NT2/D1 (cell line): ENCODE measurements at places on chromosomes 7 and 10.

DNA sequence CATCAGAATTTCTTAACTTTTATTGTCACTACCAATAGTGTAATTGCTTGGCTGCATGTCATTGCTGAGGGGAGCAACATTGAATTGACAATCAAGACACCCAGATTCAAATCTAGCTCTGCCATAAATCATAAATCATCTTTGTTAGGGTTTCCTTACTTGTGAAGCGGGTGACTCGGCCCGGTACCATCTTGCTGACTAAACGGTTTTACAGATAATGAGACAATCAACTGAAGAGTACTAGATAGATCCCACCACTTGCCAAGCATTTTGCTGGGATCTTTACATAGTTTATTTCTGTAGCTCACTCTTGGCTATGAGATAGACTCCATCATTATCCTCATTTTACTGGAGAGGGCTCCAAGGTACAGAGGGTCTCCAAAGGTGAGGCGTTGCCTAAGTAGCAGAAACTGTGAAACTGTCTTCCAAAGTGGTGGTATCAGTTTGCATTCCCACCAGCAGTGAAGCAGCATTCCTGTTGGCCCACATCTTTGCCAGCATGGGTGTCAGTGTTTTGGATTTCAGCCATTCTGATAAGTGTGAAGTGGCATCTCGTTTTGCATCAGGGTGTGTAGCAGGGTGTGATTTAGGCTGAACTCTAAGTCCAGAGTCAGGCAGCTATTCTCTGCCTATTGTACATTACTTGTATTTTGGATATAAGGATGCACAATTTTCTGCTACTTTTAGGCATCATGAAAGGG lies 168.7 kb upstream of the BMPER start:
- DNase-seq, result no peak

DNA sequence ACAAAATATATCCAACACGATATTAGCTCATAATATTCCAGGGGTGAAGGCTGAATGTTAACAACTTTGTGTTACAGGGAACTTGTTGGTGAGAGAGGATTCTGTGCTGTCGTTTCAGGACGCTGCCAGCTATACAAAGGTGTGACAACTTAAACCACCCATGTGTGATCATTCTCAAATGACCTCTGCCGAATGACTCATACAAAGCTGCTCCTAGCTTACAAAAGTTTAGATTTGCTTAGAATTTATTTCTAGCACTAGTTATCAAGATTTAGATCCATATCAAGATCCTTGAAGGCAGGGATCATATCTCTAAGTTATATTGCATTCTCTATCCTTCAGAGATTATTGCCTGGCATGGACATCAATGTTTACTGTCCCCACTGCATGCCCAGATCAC lies 65.3 kb downstream of the COBL start:
- no peak for DNase-seq

DNA sequence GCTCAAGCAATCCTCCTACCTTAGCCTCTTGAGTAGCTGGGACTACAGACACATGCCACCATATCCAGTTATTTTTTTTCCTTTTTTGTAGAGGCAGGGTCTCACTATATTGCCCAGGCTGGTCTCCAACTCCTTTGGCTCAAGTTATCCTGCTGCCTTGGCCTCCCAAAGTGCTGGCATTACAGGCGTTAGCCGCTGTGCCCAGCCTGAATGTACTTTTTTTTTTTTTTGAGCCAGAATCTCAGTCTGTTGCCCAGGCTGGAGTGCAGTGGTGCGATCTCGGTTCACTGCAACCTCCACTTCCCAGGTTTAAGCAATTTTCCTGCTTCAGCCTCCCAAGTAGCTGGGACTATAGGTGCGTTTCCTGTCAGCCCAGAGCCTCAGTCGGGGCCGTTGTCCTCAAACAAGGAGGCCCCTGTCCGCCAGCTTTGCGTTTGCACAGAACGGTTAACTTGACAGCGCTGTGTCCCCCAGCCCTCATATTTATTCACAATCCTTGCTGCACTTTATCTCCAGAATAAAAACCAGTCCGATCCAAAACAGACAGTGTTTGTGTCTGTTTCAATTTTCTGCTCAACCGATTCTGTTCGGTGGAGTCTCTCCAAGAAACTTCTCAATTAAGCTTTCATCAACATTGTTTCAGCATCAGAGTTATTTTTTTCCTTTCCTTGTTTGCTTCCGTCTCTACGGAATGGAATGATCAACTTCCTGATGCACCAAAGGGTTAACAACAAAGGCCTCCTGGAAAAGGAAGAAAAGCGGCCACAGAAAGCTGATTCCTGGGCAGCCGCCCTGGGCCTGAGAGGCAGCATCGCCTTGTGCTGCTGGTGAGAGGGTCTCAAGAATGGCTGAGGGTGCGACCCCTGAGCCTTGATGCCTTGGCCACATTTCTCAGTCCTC lies 64.5 kb downstream of the PDIA4 start:
- DNase-seq, result no peak

DNA sequence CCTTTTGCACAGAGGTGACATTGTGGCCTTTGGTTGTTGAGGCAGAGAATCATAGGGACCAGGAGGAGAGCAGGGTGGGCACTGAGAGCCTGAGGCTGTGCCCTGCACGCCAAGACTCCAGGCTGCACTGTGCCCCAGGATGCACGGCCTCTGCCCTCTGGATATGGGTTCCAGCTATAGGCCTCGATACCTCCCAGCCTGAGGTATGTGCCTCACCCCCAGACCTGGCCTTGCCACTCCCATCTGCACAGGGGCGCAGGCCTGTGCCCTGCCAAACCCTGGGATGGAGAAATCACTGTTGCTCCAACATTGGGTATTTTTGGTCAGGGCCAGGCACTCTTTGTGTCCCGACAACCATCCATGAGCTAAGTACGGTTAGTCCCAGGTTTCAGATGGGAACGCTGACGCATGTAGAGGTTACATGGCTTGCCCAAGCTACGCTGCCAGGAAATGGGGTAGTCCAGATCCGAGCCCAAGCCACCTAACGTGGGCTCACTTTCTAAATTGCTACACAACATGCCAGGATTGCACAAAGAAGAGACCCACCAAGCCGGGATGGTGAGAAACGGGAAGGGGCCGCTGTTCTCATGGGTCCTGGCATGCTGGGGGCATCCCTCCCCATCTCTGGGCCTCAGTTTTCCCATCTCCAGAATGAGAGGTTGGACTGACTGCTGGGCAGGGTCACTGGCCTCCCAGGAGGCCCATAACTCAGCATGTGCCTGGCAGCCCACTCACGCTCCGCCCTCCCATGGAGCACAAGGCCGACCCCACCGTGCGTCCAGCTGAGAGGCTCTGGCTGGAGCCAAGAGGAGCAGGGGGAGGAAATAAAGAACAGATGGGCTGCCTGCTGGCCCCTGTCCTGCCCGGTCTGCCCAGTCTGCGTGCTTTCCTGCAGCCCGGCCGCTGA lies 44.2 kb downstream of the ZCCHC24 start:
- no peak for DNase-seq

DNA sequence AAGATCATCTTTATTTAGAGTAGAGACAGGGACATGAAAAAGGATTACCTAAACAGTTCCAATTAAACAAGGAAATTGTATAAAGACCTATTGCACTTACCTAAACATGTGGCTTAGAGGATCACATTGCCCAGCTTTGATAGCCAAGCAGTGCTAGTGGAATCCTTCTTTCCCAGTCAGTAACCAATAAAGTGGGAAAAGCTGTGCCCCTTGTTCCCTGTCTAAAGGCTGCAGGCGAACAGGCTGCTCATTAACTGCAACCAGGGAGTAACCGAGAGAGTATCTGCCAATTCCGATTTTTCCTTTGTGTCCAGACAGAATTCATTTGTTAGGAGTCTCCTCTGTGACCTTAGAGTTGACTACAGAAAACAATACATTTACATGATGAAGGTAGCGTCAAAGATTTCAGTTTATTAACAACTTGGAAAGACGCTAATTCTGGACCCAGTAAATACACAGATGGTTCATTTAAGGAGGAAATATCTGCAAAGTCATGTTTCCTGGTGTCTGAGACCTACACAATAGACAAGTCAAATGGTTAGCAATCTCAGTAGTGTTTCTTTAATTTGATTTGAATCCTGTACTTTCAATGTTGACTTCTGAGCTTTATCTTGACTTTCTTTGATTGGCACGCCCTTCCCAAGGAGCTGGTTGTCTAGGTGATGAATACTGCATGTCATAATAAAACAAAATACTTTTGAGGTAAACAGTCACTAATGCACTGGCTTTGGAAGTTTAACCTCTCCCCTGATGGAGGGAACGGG lies 57.3 kb upstream of the MET start:
- DNase-seq, result no peak

- no peak for DNase-seq
Measured at GRCh38 chr10:66058594-66058993, 867.2 kb upstream of the LRRTM3 start.

DNA sequence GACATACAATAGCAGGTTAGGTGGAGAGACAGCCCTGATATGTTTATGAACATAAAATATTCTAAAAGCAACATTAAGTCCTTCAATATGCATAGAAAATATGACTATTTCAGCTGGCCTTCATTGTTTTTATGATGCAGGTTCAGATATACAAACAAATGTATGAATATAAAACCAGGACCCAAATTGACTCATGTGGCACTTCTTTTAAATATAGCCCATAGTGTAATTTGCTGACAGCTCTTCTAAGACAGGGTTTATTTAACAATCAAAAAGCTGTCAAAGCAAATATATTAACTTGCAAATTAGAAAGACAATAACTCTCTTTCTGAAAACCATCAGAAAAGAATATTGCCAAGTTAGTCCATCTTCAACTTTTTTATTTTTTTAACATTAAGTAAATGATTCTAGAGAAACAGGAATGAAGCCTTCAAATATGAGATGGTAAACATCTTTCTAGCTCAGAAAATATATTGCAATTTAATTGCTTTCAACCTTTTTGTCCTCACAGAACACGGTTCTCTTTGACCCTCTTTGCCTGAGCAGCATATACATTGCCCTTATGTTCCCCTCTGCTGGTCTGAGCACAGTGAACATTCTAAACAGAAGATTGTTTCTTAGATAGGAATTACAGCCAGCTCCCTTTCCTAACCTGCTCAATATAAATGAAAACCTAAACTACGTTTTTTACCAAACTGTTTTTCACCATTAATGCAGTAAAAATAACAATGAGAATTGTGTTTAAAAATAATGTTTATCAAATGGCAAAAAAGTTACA lies 82.8 kb downstream of the CACNA2D1 start:
- no peak for DNase-seq

DNA sequence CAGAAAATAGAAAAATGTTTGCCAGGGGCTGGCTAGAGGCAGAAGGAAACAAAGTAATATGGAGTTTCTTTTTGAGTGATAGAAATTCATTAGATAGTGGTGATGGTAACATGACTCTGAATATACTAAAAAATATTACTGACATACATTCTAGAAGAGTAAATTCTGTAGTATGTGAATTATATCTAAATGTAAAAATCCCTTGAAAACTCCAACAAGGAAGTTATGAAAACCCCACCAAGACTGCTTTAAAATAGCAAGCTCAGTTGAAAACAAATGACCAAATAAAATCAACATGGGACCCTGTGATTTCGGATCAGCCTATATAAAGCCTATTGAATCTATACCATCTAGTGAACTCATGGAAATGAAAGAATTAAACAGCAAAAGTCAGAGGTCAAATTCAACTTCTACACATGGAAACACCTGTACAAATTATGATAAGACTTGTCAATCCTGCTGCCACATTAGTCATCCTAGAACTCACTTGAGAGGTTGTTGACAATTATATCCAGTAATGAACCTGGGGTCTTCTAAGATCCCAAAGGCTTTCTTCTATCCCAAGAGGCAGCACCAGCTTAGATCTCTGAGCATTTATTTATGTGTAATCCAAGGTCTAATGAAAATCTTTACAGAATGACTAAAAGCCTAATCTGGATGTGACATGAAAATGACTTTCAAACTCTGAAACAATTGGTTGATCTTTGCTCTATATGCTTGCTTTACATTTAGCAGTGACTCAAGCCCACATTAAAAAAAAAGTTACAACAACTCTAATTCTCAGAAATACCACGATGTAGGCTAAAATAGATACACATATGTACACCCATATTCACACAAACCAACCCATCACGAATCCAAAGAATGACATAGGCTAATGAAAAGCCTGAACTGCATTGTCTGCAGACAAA lies 59.3 kb downstream of the OSBPL3 start:
- no peak for DNase-seq

DNA sequence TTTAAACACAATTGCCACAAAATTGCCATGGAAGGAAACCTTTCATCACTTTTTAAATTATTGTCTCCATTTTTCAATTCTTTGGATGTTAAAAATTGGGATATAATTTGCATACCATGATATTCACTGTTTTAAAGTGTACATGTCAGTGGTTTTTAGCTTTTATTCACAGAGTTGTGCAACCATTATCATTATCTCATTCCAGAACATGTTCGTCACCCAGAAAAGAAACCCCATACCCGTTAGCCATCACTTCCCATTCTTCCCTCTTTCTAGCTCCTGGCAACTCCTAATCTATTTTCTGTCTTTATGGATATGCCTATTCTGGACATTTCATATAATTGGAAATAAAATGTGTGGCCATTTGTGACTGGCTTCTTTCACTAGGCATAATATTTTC lies 260.3 kb upstream of the FERD3L start:
- DNase-seq, result no peak

- DNase-seq, result no peak
Measured at GRCh38 chr10:99870123-99870730, 87.8 kb downstream of the ABCC2 start.

DNA sequence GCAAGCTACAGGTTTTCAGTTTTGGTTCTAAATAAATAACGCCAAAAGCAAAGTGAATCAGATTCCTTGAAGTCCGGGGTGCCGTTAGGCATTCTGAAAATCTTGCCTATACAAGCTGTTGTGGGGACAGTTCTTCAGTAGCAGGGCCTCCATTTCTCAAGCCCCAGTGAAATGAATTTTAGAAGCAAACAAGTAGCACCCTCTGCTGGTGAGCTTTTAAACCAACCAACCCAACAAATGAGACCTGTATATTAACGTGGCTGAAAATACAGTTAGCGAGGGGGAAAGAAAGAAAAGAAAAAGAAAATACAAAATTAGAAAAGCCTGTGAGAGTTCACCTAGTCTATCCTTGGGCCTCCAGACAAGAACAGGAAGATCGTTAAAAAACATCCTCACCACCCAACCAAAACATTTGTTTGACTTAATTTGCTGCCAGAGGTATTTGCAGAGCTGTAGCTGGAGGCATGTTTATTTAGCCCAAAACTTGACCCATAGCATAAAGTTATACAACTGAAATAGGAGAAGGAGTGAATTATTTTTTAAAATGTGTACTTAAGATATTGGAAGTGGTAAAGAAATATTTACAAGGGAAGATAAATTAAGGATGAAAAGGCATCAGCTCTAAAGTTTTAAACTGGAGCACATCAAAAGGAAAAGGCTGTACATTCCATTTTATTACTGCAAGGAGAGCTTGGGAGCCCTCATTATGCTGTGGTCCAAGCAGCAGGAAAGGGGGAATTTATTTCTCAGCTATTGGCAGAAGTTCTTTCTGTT lies 98.9 kb downstream of the DYNC1I1 start:
- peak; percentile 42 for DNase-seq

- DNase-seq, result no peak
Measured at GRCh38 chr10:23630376-23630775, 191.5 kb downstream of the OTUD1 start.
